Spinal cord (tissue), 10 donors: ENCODE measurements at places on chromosomes 13 and 19.

DNA sequence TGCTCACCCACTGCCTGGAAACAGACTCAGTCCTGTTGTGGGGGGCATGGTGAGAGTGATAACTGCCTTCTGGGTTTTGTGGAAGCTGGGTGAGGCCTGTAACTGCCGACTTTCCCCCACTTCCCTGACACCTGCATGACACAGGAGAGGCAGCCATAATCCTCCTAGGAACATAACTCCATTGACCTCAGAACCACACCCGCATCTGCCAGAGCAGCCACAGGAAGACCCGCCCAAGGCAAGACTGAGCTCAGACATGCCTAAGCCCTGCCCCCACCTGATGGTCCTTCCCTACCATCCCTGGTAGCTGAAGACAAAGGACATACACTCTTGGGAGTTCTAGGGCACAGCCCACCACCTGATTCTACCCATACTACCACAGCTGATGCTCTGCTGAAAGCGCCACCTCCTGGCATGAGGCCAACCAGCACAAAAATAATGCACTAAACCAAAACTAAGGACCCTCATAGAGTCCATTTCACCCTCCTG is 326.7 kb downstream of the RBM26 start:
- no peak for DNase-seq

DNA sequence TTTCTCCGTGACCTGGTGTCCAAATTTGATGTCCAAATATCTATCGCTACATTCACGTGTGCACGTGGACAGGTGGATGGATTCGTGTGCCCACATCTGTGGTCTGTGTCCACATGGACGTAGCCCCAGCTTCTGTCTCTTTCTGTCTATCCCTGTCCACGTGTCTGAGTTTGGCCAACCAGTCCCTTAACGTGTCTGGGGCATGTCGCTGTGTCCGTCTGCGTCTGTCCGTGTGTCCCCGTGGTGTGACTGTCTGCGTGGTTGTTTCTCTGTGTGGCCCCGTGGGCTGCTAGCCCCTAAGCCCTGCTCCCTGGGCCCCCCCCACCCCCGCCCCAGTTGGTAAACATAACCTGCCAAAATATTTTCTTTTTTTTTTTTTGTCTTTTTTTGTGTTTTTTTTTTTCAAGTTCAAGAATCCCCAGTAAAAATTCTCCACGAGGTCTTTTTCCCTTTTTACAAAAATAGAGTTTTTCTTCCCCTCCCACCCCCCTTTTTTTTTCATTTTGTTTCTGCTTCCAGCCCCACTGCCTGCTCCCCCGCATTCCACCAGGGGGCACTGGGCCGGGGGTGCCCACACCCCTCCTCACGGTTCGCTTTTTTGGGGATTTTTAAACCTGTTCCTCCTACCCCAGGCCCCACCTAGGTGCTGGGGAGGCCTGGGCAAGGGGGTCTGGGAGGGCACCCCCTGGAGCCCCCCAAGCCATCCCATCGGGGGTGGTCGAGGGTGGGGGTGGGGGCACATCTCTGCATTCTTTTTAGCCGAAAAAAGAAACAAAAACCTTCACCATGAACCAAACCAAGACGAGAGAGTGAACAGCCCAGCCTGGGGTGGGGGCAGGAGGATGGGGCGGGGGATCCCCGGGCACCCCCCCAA is 18.3 kb downstream of the PRKCSH start:
- no peak for DNase-seq

DNA sequence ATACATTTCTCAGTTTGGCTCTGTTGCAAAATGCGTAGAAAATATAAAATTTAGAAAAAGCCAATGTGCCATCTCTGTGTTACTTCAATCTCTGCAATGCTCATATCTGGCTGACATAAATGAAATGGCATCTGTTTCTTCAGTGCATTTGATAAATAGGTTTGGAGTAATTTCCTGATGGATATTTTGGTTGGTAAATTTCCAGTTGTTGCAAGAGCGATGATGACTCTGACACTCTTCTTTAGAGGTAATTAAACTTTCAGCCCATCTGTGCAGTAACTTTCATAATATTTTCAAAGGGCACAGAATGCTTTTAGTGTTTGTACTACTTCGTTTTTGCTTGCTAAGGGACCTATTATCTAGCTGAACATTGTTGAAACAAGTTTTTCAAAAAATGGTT is 1286.4 kb downstream of the PCDH9 start:
- peak; percentile 48 for DNase-seq

- no peak for DNase-seq
Observed at GRCh38 chr13:98213354-98213753, 36.3 kb upstream of the RNF113B start.

DNA sequence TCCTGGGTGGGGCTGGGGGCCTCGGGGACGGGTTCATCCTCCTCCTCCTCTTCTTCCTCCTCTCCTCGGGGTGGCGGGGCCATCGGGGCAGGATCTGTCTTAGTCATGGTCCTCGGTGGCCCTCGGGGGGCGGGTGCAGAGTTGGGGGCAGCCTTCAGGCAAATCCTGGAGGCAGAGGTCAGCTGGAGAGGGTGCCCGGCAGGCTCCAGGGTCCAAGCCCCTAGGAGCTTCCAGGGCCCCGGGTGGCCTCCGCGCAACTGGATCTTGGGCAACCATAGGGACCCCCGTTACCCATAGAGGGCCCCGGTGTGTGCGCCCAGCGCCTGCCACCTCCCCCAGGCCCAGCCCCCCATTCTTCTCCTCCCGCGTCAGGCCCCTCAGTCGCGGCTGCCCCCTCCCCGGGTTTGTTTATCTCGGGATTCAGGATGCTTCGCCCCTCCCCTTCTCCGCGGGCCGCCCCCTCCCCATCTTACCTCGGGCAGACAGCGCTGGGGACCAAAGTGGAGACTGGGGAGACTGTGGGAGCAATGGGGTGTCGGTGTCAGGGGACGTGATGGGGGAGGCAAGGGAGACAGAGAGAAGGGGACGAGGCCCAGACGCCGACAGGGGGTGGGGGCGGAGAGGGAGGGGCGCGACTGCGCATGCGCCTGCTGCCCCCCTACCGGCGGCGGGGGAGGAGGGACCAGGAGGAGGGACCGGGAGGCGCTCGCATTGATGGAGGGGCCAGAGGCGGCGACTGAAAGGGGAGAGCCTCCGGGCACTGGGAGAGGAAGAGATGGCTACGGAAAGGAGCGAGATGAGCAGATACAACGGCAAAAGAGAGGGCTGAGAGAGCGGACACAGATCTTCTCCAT is at the start of gene CLIP3:
Gene CLIP3, minus strand, starts transcription at position 623 of the 854 bp plus-strand sequence. Its CDS starts 516 bp downstream, at position 107.
- peak; percentile 96 for DNase-seq
